ENCODE measurements at places on chromosomes 11 and 22.

DNA sequence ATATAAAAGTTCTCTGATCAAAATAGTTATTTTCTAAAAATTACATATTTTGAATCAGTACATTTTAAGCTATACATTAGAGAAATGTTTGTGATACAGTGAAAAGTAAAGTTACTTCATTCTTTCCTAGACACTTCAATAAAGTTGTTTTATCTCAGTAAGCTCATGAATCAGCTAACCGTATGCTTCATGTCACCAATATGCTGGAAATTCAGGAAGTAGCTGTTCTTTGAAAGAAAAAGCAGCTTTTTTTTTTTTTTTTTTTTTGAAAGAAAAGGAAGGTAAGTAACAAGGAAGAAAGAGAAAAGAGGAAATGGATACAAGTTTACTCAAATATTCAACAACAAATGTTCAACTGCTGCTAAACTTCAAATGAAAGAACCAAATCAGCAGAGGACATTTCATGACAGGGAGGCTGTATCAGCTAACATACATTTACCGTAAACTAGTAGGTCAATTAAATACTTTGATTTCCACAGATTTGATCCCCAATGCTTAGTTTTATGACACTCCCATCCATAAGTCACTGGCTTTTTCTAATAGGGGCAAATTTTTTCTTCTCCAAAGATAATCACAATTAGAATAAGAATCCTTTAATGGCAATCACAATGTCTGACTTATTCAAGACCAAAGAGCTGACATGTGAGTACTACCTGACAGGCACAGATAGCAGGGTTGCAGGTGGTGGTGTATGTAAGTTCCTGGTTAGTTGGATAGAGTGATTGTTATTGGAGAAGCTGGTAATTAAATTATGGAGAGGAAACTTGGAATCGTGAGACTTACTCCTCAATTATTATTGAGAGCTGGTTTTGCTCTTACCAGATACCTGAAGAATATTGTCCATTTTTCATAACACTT is 754 bp downstream of the OR52A1 start:
- no peak for DNase-seq

DNA sequence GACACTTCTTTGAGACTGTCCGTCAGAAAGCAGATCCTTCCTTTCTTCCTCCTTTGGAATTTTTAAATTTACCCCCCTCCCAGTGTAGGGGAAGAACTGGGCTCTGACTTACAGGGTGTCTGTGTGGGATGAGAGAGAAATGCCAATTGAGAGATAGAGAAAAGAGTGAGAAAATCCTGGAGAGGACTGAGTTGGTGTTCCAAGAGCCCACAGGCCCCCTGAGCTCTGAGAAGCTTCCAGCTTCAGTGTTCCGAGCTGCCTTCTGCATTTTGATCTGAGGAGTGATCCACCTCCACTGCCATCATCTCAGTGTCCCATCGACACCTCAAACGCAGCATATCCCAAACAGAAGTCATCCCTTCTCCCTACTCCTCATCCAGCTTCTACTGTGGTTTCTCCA is 70.7 kb upstream of the GRK3 start:
- no peak for DNase-seq

DNA sequence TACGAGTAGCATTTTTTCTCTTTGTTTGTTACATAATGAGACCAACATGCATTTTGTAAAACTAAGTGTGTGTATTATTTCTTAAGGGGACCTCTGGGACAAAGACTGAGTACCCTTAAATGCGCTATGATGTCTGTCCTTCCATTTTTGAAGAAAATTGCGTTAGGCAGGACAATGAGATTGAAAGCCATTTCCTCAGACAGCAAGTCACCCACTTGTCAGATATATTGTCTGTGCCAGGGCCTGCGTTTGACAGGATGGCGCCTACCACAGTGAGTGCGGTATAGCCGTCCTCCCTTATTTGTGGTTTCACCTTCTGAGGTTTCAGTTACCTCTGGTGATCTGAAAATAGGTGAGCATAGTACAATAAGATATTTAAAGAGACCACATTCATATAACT is 2.2 kb downstream of the AP2A2 start:
- DNase-seq: no peak

DNA sequence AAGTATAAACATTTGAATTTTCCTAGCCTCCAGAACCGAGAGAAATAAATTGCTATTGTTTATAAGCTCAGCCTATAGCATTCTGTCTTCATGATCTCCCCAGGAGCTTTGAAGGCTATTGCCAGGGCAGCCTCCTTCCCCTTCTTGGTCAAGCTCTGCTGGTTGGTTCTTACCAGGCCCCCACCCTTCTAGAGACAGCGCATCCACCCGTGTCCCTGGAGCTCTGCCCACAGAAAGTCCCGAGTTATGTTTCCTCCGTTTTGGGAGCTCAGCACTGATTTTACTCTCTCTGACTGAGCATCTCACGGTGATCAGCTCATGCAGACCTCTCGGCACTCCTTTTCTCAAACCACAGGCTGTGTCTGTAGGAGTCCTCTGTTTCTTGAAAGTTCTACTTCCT is 123.8 kb upstream of the SORL1-AS1 start:
- no peak for DNase-seq

- DNase-seq: no peak
These were observed 424.9 kb downstream of the INSC start for GRCh38 chr11:15539645-15540044.

GRCh38 chr11:20156280-20156875 is 3.9 kb downstream of the DBX1 start:
- no peak for DNase-seq

GRCh38 chr11:2798951-2799761 is 86.4 kb downstream of the CDKN1C start:
- DNase-seq: no peak

DNA sequence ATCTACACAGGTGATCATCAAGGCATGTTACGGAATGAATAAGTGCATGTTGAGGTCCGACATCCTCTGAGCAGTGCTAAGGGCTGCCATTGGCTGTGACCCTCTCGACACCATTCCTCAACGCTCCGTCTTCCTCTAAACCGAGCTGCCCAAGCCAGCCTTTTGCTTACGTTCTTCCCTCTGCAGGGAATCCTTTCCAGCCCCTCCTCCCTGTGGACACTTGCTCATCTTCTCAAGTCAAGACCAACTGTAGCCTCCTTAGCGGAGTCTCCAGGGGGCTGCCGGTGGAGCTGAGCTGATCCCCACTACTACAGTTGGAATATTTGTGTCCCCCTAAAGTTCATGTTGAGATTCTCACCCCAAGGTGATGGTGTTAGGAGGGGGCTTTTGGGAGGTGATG is 781.0 kb downstream of the TBC1D22A start:
- DNase-seq: no peak

GRCh38 chr11:83663446-83663845 is 377.3 kb upstream of the CCDC90B start:
- DNase-seq: no peak

GRCh38 chr11:6941970-6942369 is 15.7 kb downstream of the ZNF215 start:
- no peak for DNase-seq

DNA sequence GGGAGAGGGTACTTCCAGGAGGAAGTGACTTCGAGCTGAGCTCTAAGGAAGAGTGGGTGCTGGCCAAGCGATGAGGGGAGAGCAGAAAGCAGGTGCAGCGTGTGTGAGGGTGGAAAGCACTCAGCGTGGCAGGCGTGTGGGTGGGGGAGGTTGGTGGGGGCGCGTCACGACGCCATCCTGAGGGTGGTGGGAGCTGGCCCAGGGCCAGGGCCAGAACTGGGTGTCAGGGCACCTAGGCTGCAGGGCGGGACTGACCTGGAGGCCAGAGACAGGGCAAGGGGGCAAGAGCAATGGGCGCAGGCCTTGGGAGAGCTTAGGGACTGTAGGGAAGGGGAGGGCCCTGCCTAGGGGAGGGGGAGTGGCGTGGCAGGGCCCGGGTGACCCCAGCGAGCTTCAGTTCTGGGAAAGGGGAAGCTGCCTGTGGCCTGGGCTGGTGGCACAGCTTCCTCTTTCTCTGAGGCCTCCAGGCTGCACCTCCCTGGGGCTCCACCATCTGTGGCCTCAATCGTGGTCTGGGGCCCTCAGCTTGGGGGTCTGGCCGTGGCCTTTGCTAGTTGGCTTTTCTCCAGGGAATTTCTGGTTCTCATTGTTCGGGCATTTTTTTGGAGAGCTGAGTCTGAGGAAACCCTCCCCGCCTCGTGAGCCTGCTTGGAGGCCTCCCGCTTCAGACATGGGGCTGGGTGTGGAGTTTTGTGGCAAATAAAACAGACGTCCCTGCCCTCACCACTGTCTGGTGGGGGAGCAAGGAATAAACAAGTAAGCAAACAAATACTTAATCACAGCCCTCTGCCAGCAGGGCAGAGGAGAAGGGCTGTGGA is 8.9 kb downstream of the RELT start:
- DNase-seq: no peak

GRCh38 chr11:11604370-11604990 is 17.3 kb downstream of the GALNT18 start:
- no peak for DNase-seq

DNA sequence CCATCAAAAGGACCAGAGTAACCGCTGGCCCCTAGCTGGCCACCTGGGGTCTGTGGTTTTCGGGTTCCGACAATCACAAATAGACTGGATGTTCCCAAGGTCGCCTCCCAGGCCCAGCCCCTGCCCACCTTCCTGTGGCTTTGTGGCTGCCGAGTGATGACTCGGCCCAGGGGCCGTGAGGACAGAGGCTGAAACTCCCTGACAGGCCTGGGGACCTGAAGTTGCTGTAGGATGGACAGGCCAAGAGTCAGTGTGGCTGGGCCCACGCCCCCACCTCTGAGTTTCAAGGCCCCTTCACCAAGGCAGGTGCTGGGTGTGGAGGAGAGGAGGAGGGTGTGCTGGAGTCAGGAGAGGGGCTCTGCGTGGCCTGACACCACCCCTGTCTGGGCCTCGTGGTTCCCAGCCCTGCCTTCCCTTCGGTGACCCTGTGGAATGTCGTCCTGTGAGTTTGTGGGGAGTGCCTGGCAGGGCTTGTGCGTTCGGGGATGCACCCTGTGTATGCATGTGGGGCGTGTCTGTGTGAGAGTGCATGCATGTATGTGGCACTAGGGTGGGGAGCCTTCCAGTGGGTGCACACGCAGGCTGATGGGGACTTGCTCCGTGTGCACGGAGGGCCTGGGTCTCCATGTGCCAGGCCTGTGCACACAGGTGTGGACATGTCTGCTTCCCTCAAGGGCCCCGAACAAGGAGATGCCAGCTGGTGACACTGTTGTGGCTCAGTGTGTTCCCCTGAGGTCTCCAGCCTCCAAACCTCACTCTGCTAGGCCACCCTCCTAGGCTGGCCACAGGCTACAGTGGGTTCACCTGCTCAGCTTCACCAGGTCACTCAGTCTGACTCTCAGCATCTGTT is 8.4 kb upstream of the MGAT3 start:
- no peak for DNase-seq

DNA sequence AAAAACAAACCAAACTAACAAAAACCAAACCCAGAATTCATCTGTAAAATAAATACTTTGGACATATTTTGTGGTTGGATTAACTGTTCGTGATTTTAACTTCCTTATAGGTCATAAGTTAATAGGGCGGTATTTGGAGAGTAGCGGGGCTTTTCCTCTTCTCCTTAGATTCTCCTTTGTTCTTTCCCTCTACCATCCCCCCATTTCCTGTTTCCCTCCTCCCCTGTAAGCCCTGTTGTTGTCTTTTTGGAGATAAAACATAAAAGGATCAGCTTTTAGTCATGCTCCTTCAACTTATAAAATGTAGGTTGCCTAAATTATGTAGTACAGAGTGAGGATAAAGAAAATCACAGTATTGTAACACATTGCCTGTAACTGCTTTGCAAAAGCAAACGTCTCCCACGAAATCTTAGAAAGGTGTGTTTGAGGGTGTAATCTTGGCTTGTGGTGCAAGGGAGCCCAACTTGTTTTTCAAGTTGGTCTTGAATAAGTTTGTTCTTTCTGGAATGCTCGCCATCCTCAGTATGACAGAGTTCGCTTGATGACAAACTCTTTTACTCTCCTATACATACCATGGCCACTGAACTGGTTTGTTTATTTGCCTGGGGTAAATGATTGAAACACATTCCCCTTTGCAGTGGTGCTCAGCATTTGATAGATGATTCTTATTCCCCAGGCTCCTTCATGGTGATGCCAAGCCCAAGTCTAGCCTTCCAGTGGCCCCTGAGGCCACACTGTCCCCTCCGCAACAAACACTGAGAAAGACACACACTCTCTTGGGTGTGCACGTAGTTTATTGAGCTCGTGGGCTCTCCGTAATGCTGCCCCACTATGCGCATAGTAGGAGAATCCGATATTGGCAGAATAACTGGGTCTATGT is 49.4 kb downstream of the TEAD1 start:
- DNase-seq: no peak

DNA sequence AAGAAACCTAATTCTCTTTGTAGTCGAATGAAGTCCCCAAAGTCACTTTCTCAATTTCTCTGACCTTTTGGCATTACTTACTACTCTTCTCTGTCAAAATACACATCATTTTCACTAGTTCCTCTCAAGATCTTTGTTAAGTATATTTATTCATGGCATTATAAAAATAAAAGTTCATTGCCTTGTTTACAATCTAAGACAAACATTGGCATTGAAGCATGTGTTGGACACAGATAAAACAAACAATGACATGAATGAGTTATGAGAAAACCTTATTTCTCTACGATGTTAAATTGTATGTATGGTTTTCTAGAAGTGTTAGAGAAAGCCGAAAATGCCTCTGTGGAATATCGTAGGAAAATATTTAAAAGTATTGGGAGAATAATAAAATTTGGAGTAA is 8.6 kb upstream of the OR51G1 start:
- DNase-seq: no peak

DNA sequence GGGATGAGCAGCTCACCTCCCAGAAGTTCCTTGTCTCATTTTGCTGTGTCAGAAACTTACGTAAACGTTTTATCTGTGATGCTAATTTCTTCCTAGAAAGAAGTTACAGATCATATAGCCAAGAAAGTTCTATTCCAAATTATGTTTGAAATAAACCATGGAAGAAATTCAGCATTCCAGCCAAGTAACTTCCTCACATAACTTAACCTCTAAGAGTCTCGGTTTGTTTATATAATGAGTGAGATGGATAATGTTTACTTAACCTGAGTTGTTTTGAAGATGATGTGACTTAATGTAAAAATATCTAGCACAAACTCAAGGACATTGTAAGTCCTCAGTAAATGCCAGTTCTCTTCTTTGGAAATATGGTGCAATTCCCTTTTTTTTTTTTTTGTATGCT is 8.9 kb upstream of the MUC15 start:
- DNase-seq: no peak

DNA sequence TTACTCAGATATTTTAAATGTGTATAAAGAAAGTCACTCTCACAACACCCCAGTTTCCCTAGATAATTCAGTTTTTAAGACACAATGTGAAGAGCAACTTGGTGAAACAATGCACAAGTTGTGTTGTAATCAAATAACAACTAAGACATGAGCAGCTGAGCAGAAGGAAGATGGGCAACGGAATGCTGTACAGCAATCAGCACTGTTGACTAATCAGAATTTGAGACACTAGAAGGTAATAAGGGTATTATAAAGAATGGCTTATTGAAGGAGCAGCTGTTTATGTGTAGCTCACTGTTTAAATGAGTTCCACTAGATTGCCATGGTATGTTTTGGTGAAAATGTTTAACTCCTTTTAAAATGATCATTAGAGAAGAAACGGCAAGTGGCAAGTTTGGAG is 60.1 kb downstream of the SOX6 start:
- DNase-seq: no peak
